Uterus (tissue), 4 donors: ENCODE measurements at places on chromosomes 2 and 18. TPM values are rescaled to one million over a fixed set of nuclear protein-coding genes. Genes with fewer than 3 reads are reported as not detected.

GRCh38 chr2:196295005-196295404, 123.6 kb upstream of the STK17B start:
- no peaks in the 10 kb centered on the region for H3K27me3 ChIP-seq
- no peak overlapping the region for H3K27ac ChIP-seq
- DNase-seq: no peak
- H3K36me3 ChIP-seq: peaks cover 3% of the 10 kb centered on the region

DNA sequence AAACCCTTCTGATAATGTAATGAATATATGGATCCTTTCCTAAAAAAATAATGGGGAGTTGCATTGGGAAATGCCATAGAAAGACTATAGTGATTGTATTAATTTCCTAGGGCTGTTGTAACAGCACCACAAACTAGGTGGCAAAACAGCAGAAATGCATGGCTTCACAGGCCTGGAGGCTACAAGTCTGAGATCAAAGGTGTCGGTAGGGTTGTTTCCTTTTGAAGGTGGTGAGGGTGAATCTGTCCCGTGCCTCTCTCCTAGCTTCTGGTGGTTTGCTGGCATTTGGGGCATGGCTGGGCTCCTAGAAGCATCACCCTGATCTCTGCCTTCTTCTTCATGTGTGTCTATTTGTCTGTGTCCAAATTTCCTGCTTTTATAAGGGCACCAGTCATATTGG, 149.7 kb downstream of the INHBB start:
- no peak for DNase-seq
- no peaks in the 10 kb centered on the region for H3K27me3 ChIP-seq
- H3K4me3 ChIP-seq: no peak overlapping the region
- H3K27ac ChIP-seq: no peak overlapping the region
- no peaks in the 10 kb centered on the region for H3K36me3 ChIP-seq

DNA sequence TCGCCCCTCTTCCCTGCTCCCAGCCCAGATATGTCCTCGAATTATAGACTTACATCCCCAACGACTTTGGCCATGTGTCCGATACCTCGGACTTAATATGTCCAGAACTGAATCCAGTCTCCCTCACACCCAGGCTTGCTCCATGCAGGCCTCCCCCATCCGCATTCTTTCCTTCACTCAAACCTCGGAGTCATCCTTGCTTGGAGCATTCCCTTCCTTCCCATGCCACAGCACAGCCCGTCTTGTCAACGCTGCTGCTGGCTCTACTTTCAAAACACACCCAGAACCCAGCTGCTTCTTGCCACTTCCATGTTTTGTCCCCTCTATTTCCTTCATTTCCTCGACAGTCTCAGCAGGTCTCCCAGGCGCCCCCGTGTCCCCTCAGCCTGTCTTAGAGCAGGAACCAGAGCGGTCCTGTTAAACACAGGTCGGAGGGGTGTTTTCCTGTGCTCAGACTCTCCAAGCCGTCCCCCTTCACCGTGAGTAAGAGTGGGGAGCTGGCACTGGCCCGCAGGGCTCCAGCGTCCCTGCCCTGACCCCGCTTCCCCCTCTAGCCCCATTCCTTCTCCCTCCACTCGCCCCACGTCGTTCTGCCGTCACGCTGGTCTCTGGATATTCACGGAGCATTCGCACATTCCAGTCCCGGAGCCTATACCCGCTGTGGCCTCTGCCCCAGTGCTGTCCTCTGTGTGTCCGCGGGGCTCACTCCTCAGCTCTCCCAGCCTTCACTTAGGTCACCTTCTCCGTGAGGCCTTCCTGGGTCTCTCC, 54.4 kb downstream of the VAPA start:
- no peaks in the 10 kb centered on the region for H3K36me3 ChIP-seq
- H3K4me3 ChIP-seq: no peak overlapping the region
- H3K4me1 ChIP-seq: no peaks in the 10 kb centered on the region
- H3K27me3 ChIP-seq: no peaks in the 10 kb centered on the region
- no peak overlapping the region for H3K27ac ChIP-seq

GRCh38 chr2:234770031-234770506, 181.7 kb upstream of the SH3BP4 start:
- H3K4me3 ChIP-seq: no peak overlapping the region
- H3K4me1 ChIP-seq: no peaks in the 10 kb centered on the region
- H3K36me3 ChIP-seq: no peaks in the 10 kb centered on the region
- no peak overlapping the region for H3K27ac ChIP-seq
- no peaks in the 10 kb centered on the region for H3K27me3 ChIP-seq

DNA sequence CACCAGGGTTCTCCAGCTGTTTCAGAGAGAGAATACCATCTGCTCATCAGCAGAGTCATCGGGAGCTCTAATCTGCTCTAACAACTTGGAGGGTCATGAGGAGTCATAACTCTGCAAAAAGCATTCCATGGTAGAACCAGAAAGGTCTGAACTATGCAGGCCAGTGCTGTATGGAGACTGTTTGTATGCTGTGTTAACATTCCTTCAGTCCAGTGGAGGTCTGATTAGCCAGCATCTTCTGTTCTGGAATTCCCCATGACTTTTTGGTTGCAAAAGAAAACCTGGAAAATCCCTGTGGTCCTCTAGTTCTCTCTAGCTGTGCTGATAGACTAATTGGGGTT, 9.4 kb upstream of the ITGB6 start:
- H3K4me1 ChIP-seq: peaks cover 5% of the 10 kb centered on the region
- H3K27ac ChIP-seq: no peak overlapping the region
- H3K4me3 ChIP-seq: no peak overlapping the region
- DNase-seq: no peak

GRCh38 chr18:48868468-48869466, 82.0 kb downstream of the SMAD7 start:
- no peak overlapping the region for H3K27ac ChIP-seq
- H3K27me3 ChIP-seq: no peaks in the 10 kb centered on the region
- H3K4me1 ChIP-seq: no peaks in the 10 kb centered on the region
- no peak for DNase-seq

DNA sequence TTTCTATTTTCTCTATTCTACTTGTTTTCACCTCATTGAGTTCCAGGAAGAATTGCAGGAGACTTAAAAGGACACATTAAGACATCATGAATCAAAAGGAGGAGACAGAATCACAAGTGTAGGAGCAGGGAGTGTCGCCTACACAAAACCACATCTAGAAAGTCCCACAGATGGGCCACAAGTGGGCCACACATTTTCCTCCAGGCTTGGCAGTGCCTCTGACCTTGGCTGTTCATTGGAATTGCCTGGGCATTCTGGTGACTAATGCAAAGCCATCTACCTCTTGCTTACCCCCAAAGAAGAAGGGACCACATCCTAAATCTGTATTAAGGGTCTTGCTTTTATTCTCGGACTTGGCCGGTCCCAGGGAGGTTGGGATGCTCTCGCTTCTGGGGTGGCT, 103.6 kb downstream of the KLHL29 start:
- DNase-seq: no peak
- H3K36me3 ChIP-seq: no peaks in the 10 kb centered on the region
- H3K4me3 ChIP-seq: no peak overlapping the region
- no peaks in the 10 kb centered on the region for H3K4me1 ChIP-seq

DNA sequence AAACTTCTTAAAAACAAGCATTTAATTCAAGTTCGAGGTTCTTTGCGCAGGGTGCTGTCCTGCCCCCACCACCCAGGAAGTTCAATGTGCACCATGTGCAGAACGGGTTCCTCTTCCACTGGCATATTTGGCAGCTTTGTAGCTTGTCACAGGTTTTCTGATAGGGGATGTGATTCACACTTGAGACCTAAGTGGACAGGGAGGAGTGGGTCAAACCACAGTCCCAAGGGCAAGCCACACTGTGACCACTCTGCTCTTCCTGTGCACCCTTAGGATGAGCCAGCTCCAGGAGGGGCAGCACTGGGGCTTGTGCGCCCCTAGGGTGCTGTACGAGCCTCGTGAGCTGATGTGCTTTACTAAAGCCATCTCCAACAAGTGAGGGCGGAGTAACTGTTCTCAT, 82.5 kb downstream of the TGFA start:
- no peak for DNase-seq
- no peak overlapping the region for H3K4me3 ChIP-seq

DNA sequence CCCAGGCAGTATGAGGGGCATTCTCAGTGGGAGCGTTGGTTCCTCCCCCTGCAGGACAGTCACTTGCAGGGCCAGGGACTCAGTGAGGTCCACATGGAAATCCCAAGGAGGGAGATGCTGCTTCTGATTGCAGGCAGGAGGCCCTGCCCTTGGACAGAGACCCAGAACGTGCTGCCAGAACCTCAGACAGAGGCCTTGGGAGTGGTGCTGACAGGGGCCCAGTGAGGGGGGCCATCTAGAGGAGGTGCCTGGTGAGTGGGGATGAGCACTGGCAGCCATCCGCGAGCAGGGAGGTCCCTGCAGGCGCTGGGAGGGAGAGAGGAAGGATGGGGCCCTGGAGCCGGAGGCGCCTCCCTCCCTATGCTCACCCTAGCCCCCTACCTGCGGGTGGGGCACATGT, 133.1 kb downstream of the DYSF start:
- H3K27me3 ChIP-seq: no peaks in the 10 kb centered on the region
- no peaks in the 10 kb centered on the region for H3K36me3 ChIP-seq
- H3K4me3 ChIP-seq: no peak overlapping the region
- H3K27ac ChIP-seq: no peak overlapping the region

GRCh38 chr2:203972066-203972465, 35.5 kb downstream of the ICOS start:
- H3K27ac ChIP-seq: no peak overlapping the region
- H3K4me3 ChIP-seq: no peak overlapping the region
- H3K27me3 ChIP-seq: no peaks in the 10 kb centered on the region
- H3K4me1 ChIP-seq: no peaks in the 10 kb centered on the region
- H3K36me3 ChIP-seq: no peaks in the 10 kb centered on the region
- no peak for DNase-seq

DNA sequence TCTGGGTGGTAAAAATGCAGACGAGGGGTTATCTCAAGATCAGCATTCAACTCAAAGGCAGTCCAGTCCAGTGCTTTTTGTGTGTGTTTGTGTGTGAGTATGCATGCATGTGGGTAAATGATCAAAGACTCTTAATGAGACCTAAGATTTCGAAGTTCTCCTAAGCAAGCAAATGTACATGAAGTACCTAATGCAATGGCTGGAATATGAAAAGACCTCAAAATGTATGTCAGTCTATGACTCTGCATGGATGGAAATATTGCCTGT, 151.0 kb upstream of the L3MBTL4 start:
- DNase-seq: no peak
- no peaks in the 10 kb centered on the region for H3K4me1 ChIP-seq
- H3K4me3 ChIP-seq: no peak overlapping the region
- H3K27ac ChIP-seq: no peak overlapping the region
- no peaks in the 10 kb centered on the region for H3K36me3 ChIP-seq

DNA sequence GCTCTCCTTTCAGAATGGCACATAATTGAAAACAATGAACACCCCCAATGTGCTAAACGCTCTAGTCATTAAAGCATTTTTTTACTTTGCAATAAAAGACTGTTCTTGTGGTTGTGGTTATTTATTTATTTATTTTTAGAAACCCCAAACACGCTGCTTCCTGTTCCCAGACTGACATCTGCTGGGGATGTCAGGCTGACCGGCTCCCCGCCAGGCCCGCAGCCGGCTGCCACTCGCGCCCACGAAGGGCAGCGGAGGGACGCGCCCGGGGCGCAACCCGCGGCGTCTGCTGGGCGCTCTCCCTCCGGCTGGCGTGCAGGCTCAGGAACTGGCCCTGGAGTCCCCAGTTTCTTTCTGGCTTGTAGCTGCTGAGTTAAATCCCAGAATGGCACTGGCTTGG, 83.1 kb upstream of the SP3 start:
- H3K36me3 ChIP-seq: no peaks in the 10 kb centered on the region
- no peaks in the 10 kb centered on the region for H3K27me3 ChIP-seq
- no peak for DNase-seq

GRCh38 chr2:103365071-103365470, 603.2 kb downstream of the TMEM182 start:
- H3K27ac ChIP-seq: no peak overlapping the region
- no peaks in the 10 kb centered on the region for H3K36me3 ChIP-seq
- DNase-seq: no peak
- no peak overlapping the region for H3K4me3 ChIP-seq
- no peaks in the 10 kb centered on the region for H3K27me3 ChIP-seq

GRCh38 chr2:3598912-3599854, 4.3 kb downstream of the COLEC11 start:
- no peaks in the 10 kb centered on the region for H3K4me1 ChIP-seq
- H3K4me3 ChIP-seq: no peak overlapping the region
- H3K36me3 ChIP-seq: no peaks in the 10 kb centered on the region
- no peaks in the 10 kb centered on the region for H3K27me3 ChIP-seq

ERFE gene
- 0.83 TPM for total RNA-seq

TEX44 gene
- total RNA-seq: not detected

BOLL gene
- not detected for total RNA-seq

IL36RN gene
- not detected for total RNA-seq

CRYBA2 gene
- total RNA-seq: not detected

FKBP1B gene
- 82.1 TPM for total RNA-seq

SERPINB11 gene
- total RNA-seq: not detected

FSIP2 gene
- 1.9 TPM for total RNA-seq
